ENCODE measurements at places on chromosomes 12 and 14. TPM values are rescaled to one million over a fixed set of nuclear protein-coding genes. Genes with fewer than 3 reads are reported as not detected.

AMDHD1 gene
- 0.59 TPM for total RNA-seq

PDE3A gene
- 2.7 TPM for total RNA-seq

FBRSL1 gene
- total RNA-seq = 8.4 TPM

TAS2R19 gene
- total RNA-seq = 11.1 TPM

PLCZ1 gene
- not detected for total RNA-seq

TMEM132D gene
- not detected for total RNA-seq

TCL1B gene
- not detected for total RNA-seq

RNASE3 gene
- total RNA-seq = not detected

VWF gene
- total RNA-seq = 1.5 TPM

KRT71 gene
- not detected for total RNA-seq

CMKLR1 gene
- 0.28 TPM for total RNA-seq

AQP6 gene
- total RNA-seq = not detected

SLC38A4 gene
- total RNA-seq = 4.2 TPM

SPTB gene
- total RNA-seq = 0.05 TPM

GPRC5D gene
- total RNA-seq = not detected

PLEKHD1 gene
- total RNA-seq = not detected

IL22 gene
- total RNA-seq = not detected

TWF1 gene
- 207 TPM for total RNA-seq

PFDN5 gene
- total RNA-seq = 189 TPM

PAPLN gene
- 4.2 TPM for total RNA-seq

IL31 gene
- total RNA-seq = not detected

MMP14 gene
- 655 TPM for total RNA-seq

Measured in smooth muscle cell of the umbilical artery (primary cell).